ENCODE measurements at places on chromosomes 11 and 22.

- no peak for DNase-seq
Measured at GRCh38 chr22:20423008-20423905, 14.4 kb downstream of the SCARF2 start.

DNA sequence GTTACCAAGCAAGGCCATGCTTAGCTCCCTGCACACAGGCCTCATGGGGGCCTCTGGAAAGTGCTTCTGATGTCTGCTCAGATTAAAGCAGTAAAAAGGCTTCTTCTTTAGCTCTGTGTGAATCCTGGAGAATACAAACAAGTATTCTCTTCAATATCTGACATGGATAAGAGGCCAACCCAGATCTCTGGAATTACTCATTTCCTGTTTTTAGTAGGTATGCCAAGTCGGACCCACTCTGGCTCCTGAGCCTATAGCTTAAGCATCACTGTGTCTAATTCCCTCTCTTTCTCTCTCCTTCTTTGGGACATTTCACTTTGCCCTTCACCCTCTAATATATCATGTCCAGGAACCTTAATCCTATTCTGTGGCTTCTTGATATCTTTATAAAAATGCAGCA is 529.6 kb upstream of the CCDC90B start:
- DNase-seq: no peak

DNA sequence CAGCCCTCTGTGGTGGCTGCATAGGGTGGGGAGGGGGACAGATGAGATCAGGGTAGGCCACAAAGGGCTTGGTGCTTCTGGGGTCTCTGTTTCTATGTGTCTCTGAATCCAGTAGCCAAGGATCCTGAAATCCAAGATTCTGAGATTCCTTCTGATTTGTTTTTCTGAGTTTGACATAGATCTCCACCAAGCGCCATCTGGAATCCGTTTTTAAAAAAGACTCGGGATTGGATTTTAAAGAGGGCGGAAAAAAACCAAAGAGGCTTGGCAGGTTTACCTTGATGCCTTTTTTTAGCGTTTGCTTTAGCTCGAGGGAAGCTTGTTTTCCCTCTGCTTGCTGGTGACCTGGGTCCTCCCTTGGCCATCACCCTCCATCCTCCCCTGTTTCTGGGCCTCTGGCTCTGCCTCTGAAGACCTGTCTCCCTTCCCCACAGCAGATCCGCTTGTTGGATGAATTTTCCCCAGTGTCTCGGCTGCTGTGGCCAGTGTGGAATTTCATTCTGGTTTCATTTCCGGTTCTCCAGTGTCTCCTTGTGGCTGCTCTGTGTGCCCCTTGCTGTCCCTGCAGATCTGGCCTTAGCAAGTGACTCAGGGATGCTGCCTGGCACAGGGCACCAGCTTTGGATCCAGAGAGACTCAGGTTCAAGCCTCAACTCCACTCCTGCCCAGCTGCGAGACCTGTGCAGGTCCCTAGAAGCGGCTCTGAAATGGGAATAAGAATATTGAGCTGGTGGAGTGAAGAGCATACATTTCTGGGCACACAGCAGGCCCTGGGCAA is 15.1 kb downstream of the SYNGR1 start:
- no peak for DNase-seq

DNA sequence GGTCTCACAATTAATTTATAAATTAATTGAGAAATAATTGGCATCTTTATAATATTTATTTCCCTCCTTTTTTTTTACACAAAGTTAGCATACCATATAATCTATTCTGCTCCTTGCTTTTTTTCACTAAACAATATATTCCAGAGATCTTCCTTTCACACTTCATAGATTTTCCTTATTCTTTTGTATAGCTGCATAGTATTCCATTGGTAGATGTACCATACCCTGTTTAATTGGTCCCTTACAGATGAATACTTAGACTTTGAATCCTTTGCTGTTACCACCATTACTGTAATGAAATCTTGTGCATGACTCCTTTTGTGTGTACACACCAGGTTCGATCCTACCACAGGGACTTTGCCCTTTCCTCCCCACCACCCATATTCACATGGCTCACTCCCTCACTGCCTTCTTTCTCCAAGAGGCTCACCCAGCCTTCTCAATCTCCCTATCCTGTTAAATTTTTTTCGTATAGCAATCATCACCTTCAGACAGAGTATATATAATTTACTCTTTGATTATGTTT is 48.9 kb downstream of the RBX1 start:
- DNase-seq: no peak

DNA sequence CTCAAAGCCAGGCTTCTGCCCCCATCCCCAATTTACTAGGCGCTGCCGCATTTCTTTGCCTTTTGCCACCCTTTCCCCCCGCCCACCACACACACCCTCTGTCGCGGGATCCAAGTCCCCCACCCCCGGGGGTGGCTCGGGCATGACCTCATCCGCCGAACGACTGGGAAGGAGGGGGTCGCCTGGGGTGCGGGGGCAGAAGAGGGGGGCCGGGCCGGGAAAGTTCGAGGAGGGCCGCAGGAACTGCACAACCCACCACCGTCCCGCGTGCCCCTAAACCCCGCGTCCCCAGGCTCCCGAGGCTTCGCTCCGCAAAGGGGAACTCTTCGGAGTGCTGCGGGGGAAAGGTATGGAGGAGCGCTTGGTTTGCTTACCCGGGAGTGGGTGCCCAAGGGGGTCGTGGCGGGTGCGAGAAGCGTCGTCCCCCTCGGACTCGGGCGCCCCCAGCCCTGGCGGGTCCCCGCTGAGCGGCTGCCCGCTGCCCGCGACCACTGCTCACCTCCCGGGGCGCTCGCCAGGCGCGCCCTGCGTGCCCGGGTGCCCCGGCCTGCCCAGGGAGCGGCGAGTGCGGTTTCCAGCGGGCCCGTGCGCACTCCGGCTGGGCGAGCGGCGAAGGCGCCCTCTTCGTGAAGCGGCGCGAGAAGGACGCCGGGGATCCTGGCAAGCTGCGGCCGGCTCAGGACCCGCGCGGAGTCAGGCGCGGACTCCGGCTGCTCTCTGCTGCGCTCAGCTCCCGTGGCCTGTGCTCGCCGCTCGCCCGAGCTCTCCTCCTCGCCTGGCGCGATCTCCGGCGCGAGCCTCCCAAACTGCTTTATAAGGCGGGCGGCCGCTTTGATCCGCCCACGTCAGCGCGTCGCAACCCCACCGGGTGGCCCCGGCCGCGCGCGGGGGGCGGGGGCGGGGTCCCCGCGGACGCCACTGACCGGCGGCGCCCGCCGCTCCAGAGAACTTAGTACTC is 4.0 kb upstream of the WNT11 start:
- peak; percentile 35 for DNase-seq

DNA sequence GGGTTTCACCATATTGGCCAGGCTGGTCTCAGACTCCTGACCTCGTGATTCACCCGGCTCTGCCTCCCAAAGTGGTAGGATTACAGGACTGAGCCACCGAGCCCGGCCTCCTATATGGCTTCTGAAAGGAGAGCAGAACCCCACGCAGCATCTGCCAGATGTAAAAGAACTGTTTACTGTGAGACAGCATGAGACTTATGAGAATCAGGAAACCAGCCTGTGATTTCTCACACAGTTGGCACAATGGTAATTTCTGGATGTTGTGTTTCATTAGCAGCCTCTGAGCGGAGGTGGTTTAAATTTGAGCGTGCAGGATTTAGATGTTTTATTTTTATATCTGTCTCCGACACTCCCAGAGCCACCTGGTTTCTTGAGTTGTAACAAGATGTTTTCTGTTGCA is 33.8 kb downstream of the CEP164 start:
- no peak for DNase-seq

GRCh38 chr22:43343670-43344519 is 723 bp upstream of the SCUBE1 start:
- DNase-seq: no peak

DNA sequence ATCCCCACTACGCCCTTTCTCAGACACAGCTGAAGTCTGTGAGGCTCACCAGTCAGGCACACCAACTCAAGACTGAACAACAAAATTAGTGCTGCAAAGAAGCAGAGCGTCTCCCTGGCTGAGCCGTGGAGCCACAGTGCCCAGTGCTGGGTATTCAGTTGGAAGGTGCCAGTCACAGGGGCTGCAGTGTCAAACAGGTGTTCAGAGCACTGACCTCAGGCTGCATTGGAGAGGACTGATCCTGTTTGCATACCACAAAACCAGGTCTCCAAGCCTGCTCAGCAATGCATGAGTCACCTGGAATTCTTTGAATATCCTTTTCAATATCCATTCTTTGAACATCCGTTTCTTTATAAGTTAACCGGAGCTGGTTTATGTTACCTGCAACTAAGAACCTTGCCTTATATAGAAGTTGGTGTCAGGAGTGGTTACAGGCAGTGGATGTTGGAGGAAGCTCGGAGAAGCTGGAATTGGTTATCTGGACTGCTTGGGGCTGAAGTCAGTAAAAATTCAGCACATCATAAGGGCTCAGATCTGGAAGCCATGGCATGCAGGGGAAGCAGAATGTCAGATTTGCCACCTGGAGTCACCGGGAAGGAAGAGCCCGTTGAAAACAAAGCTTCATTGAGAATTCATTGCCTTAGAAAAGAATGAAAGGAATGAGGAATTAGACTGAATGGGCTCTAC is 30.3 kb downstream of the PDGFB start:
- DNase-seq: no peak

- DNase-seq: no peak
Measured at GRCh38 chr11:68610452-68611116, 73.8 kb upstream of the GAL start.

GRCh38 chr11:119380827-119381180 is 686 bp downstream of the USP2 start:
- DNase-seq: no peak

DNA sequence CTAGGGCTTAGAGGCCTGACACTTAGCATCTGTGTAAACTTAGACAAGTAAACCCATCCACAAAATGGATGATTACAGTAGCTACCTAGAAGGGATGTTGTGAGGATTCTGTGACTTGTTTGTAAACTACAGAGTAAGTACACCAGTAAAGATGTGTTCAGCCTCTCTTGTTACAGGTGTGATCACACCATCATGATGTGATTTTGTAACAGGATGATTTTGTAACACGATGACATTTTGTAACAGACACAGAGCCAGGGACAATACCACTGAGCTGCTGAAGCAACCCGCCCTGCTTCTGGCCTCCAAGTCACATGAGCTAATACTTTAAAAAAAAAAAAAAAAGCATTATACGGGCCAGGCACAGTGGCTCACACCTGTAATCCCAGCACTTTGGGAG is 17.0 kb downstream of the FADD start:
- no peak for DNase-seq

- no peak for DNase-seq
Measured at GRCh38 chr11:10122326-10123197, 171.5 kb downstream of the SBF2 start.

DNA sequence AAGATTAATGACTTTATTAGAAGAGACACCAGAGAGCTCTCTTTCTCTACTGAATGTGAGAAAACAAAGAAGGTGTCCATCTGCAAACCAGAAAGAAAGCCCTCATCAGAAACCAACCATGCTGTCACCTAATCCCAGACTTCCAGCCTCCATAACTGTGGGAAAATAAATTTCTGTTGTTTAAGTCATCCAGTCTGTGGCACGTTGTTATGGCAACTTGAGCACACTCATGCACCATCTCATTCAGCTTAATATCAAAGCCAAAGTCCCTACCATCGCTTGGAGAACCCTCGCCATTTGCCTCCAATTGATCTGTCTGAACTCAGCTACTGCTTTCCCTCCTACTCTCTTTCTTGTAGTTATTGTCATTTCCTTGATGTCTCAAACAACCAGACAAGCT is 766.1 kb upstream of the ARHGAP42 start:
- DNase-seq: no peak

DNA sequence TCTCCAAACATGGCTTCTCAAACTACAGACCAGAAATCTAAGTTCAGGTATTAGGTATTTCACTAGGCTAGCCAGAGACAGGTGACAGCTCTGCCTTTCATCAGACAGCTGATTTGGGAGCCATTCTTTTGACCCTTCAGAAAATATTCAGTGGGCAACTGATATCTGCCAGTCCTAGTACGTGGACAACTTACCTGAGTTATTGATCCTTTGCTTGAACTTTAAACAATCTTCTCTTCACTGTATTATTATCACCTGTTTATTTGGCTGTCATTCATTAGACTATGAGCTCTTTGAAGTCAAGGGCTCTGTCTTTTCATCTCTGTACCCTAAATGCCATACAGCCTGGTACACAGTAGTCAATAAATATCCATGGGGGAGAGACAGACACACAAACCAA is 17.2 kb downstream of the TRIM66 start:
- DNase-seq: no peak

DNA sequence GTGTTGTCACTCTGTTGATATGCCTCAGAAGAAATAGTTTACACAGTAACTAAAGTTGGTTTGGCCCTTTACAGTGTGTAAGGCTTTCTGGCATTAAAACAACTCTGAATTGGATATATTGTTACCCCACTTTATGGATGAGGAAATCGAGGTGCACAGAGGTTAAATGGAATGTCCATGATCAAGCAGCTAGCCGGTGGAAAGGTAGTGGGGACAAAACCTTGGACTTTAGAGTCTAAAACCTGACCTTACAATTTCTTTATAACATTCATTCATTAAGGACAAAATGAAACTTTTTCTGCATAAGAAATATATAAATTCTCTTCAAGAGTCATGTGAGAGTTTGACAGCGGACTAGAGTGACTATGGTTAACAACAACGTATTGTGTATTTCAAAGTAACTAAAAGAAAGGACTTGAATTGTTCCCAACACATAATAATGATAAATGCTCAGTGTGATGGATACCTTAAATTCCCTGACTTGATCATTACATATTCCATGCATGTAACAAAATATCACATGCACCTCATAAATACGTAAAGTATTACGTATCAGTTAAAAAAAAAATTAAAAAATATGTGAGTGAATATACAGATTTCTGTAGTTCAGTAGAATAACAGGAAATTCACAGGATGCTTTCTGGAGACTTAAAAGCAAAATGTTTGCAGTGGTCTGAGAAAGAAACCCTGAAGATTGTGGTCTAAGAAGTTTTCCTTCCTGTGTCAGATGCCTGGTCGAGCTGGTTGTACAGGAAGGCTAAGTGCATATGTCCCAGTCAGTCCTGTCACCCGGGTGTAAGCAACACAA is 51.0 kb downstream of the TEAD1 start:
- DNase-seq: no peak

GRCh38 chr11:32225571-32226285 is 134.9 kb downstream of the RCN1 start:
- no peak for DNase-seq

DNA sequence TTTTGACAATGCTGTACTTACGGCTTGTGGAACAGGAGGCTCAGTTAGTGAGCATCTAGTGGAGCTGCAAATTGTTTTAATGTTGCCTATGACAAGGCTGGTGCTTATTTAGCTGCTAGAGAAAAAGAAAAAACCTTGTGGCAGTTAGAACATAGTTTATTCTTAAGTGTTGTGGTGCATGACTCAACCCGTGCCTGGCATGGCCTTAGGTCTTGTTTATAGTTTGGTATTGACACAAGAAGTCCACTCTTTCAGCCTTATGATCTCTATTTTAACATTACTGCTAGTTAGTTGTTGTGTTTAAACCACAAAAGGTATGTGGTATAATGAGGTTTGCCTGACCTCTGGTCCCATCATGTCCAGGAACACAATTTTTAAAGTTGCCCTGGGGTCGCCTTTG is 744.6 kb downstream of the FAM181B start:
- no peak for DNase-seq
